NCI-H2081 (cell line): ENCODE measurements at places on chromosomes 7 and 10.

DNA sequence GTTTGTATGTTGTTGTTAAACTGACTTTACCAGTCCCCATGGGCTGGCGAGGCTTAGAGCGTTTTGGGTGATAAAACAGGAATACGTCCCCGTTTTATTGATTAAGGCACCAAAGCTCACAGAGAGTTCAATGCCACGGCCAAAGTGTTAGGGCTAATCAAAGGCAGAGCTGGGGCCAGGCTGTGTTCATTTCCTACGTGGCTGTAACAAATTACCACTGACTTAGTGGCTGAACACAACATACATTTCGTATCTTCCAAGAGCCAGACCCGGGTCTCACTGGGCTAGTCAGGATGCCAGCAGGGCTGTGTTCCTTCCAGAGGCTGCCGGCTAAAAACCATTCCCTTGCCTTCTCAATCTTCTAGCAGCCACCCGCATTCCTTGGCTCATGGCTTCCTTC lies 94.4 kb upstream of the HABP2 start:
- no peak for DNase-seq

GRCh38 chr7:1584700-1585099 lies 14.9 kb upstream of the PSMG3 start:
- DNase-seq, result no peak

GRCh38 chr7:41437257-41438196 lies 265.4 kb downstream of the INHBA start:
- no peak for DNase-seq

GRCh38 chr7:138000081-138000701 lies 1.7 kb downstream of the CREB3L2 start:
- DNase-seq, result no peak

- no peak for DNase-seq
Measured at GRCh38 chr7:50685135-50686065, 97.3 kb downstream of the GRB10 start.

GRCh38 chr10:25707976-25708671 lies 225.9 kb upstream of the MYO3A start:
- no peak for DNase-seq

GRCh38 chr7:95472581-95473161 lies 13.1 kb upstream of the ASB4 start:
- DNase-seq, result peak; percentile 75

DNA sequence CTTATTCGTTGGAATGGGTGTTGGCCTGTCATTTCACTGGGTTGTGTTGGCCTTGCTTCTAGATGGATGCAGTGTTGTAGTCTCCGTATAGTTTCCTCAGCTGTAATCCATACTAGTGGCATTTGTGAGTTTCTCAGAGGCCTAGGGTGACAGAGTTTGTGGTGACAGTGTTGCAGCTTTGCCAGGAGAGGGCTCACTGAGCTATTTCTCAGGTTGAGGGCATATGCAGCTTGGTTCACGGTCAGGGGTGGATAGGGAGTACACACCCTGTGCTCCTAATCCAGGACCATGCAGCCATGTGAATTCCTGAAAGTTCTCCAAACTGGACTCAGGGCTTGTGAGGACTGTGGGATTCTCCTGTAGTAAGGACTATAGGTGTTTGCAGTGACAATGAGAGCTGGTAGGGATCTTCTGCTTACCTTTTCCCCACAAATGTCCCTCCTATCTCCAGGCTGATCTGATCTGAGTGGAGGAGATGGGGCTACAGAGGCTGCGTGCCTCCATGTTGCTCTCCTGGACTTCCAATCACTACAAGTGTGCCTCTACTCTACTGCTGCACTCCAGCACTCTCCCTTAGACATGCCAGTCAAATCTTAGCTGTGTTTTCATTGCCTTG lies 229.0 kb downstream of the STK31 start:
- DNase-seq, result peak; percentile 20

DNA sequence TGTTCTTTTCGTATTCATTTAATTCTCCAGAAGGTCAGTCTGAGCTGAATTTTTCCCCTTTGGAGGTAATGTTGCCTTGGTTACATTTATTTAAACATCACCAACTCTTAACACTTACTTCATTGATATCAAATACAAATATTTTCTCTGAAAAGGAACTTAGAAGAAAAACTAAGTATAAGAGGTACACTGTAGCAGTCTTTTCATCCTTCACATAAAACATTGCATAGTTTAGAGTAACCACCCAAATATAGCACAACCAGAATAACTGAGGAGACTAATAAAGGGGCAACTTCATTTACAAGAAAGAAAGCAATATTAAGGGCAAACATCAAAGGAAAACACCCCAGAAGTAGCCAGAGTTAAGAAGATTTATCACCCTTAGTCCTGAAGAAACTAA lies 1115.0 kb upstream of the POT1 start:
- DNase-seq, result no peak

DNA sequence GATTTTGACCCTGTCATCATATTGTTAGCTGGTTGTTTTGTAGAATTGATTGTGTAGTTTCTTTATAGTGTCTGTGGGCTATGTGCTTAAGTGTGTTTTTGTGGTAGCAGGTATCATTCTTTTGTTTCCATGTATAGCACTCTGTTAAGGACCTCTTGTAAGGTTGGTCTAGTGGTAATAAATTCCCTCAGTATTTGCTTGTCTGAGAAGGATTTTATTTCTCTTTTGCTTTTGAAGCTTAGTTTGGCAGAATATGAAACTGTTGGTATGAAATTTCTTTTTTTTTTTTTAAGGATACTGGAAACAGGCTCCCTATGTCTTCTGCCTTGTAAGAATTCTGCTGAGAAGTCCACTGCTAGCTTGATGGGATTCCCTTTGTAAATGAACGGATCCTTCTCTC lies 1073.4 kb downstream of the LRMDA start:
- DNase-seq, result no peak

DNA sequence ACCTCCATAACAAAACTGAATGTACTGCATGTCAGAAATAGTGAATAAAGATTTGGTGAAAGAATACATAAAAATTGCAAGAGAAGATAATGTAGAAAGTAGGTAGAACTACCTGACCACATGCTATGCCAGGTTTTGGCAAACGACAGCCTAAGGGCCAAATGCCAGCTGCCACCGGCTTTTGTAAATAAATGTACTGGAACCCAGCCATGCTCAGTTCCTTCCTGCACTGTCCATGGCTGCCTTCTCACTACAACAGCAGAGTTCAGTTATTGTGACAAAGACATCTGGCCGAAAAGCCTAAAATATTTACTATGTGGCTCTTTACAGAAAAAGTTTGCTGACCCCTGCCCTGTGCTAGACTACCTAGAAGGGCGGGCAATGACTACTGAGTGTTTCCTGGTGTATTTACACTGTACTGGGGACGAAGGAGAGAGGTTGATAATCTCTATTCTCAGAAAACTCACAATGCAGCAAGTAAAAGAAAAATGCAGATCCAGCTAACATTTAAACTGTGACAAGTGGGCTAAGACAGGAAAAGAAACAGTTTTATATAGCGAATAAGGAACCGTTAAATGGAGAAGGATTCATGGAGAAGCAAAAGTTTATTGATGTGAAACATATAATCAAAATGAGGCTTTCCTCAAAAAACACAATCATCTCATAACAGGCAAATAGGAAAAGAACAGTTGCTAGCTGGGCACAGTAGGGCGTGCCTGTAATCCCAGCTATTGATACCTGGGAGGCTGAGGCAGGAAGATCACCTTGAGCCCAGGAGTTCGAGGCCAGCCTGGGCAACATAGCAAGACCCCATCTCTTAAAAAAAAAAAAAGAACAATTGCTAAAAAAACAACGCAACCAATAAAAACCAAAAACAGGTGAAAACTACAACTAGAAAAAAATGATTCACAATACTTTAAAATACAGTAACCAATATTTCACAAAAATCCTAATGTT lies 13.7 kb downstream of the KIN start:
- peak; percentile 79 for DNase-seq

DNA sequence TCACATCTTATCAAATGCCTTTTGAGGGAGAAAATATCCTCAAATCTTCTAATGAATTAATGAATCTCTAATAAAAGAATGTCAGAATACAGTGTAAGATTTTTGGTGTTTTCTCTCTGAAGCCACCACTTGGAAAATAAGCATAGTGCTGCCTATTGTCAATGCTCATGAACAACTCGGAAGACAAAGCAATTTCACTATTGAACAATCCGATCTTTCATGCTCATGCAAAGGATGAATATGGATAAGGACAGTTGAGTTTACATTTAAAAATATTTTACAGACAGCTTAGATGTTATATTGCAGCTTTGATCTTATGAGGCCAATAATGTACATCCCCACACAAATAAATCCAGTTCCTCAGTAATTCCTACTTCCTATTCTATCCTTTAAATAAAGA lies 40.6 kb downstream of the MAGI2 start:
- DNase-seq, result no peak

GRCh38 chr7:5422396-5423305 lies 983 bp downstream of the TNRC18 start:
- no peak for DNase-seq
